CD4-positive, alpha-beta T cell treated with Interleukin-1 beta for 1 hour (primary cell): ENCODE measurements at places on chromosomes 13 and 19.

GRCh38 chr13:45479661-45480060 lies 14.9 kb downstream of the COG3 start:
- no peak for DNase-seq

DNA sequence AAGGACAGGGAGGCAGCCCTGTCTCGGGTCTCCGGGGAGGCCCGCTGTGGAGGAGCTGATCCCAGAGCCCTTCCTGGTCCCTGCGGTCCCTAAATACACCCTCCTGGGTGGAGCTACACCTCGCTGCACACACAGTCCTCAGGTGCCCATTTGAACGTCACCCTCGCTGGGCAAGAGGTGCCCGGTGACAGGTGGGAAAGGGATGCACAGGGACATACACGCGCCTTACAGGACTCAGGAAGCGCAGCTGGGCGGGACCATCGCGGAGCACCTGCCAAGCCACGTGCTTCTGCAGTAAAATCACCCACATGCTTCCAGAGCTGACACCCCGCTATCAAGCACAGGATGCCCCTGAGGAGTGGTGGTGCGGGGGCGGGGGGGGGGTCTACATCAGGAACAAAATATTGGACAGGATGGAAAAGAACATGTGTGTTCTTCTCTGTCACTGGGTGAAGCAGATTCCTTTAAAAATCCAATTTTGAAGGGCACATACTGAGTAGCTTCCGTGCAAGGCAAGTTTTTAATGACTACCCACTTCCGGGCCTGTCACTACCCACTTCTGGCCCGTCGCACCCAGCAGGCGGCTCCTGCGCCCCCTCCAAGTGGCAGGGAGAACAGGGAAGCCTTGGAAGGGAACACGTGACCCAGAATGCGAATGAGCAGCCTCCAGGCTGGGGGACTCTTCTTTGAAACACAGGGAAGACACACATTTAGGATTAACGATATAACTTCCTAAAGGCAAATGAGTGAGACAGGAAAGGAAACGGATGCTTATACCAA lies 78.9 kb downstream of the COL4A1 start:
- DNase-seq = no peak

GRCh38 chr19:5131031-5131505 lies 162.2 kb downstream of the KDM4B start:
- DNase-seq = peak; percentile 69

GRCh38 chr19:4870025-4870700 lies 2.7 kb upstream of the PLIN3 start:
- peak; percentile 68 for DNase-seq

GRCh38 chr13:48405875-48406274 lies 7.0 kb downstream of the LPAR6 start:
- DNase-seq = no peak

GRCh38 chr13:46296115-46296822 lies 84.5 kb downstream of the LRRC63 start:
- DNase-seq = no peak

- DNase-seq = no peak
Observed at GRCh38 chr13:40172149-40172591, 494.3 kb downstream of the FOXO1 start.

GRCh38 chr13:90763476-90764150 lies 583.9 kb upstream of the MIR17HG start:
- DNase-seq = no peak

- DNase-seq = no peak
Observed at GRCh38 chr13:31798189-31798588, 58.9 kb downstream of the RXFP2 start.

DNA sequence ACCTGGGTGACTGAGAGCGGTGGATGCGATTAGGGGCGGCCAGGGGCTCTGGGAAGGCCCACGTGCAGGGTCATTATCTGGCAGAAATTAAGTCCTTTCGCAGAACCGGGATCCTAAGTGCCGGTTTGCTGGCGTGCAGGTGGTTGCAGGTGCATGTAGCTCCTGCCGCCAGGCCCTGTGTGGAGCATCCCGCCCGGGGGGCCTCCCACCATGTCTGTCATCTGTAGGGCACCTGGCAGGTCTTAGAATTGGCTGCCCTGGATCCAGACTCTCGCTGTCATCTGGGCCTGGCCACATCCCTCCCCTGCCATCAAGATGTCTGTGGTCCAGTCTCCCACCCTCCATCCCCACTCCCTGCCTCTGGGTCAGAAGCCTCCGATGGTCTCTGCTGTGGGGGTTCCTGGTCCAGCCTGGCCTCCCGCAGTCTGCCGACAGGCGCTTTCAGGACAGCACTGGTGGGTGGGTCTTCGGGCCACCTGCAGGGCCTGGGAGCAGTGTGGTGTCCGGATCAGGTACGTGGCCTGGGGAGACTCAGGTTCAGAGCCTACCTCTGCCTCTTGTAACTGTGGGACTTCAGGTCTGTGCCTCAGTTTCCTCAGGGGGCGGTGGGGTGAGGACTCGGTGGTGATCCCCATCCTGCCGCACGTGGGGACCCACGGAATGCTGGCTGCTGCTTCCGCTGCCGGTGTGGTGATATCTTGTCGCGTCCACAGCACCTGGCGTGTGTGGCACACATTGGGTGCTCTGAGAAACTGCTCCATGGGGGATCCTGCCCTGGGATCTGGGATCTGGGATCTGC lies 5.4 kb downstream of the GNA11 start:
- no peak for DNase-seq

DNA sequence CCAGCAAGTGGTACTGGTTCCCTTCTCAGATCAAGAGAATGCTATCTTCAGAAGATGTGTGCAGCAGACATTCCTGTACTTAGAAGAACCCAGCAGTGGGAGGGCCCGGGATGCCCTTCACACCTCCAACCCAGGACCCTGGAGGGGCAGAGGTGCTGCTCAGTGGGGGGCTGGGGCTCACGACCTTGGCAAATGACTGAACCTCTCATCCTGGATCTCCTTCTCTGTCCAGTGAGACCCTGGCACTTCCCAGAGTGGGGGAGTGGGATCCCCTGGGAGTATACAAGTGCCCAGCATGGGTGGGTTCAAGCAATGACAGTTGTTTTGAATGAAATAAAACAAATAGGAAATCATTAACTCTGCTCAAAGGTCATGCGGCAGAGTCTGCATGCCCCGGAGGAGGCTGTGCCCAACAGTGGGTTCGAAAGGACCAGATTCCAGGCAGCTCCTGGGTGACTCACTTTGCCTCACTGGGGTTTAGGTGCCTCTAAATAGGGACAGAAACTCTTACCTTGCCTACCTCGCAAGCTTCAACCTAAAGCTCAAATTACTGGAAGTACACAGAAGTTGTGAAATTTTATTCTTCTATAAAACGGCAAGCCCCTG lies 26.9 kb downstream of the GGACT start:
- DNase-seq = no peak

GRCh38 chr13:95002126-95002525 lies 289.8 kb upstream of the SOX21 start:
- no peak for DNase-seq

GRCh38 chr19:51116736-51117286 lies 7.9 kb upstream of the SIGLEC9 start:
- no peak for DNase-seq

- no peak for DNase-seq
Observed at GRCh38 chr13:45658586-45659235, 43.2 kb upstream of the ERICH6B start.

DNA sequence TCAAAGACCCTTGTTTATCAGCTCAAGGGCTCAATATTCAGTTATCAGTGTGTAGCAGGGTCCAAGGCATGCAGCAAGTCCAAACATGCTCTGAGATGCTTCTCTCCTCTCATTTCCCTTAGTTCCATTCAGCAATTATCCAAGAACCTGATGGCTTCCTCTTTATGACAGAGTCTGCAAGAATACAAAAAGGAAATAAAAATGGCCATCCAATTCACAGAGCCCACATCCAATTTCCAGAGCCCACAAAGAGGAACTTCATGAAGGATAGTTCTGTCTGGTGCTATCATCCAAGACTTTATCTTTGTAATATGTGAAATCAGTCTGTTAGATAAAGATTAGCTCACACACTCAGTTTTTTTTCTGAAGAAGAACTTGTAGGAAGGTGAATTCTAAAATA lies 217.2 kb downstream of the LACC1 start:
- DNase-seq = no peak

- DNase-seq = no peak
Observed at GRCh38 chr19:3097442-3097871, 3.3 kb downstream of the GNA11 start.

DNA sequence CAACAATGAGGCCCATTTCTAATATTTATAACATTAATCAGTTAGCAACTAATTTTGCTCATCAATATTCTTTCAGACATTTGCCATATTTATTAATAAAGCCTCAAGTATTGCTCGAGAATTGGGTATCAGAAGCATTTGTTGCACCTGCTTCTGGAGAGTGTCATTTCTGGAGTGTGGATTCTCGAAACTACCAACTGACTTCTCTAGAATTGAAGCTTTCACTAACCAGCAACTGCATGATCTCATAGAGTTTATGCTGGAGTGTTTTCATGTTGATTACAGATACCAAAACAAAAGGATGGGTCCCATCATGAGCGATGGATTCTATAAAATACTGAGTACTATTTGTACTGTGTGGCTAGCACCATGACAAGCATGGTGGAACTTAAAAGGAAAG lies 121.0 kb upstream of the SLC7A1 start:
- no peak for DNase-seq

- no peak for DNase-seq
Observed at GRCh38 chr19:38953677-38954076, 21.9 kb downstream of the FBXO17 start.

- peak; percentile 47 for DNase-seq
Observed at GRCh38 chr13:30551189-30551588, 66.5 kb upstream of the USPL1 start.

- no peak for DNase-seq
Observed at GRCh38 chr13:76745261-76746200, 140.7 kb downstream of the KCTD12 start.

GRCh38 chr13:113591750-113592149 lies 7.2 kb downstream of the TFDP1 start:
- no peak for DNase-seq

GRCh38 chr13:78029901-78030300 lies 111.3 kb upstream of the EDNRB start:
- DNase-seq = no peak

- DNase-seq = no peak
Observed at GRCh38 chr19:54369082-54369687, 4.5 kb upstream of the LAIR1 start.

DNA sequence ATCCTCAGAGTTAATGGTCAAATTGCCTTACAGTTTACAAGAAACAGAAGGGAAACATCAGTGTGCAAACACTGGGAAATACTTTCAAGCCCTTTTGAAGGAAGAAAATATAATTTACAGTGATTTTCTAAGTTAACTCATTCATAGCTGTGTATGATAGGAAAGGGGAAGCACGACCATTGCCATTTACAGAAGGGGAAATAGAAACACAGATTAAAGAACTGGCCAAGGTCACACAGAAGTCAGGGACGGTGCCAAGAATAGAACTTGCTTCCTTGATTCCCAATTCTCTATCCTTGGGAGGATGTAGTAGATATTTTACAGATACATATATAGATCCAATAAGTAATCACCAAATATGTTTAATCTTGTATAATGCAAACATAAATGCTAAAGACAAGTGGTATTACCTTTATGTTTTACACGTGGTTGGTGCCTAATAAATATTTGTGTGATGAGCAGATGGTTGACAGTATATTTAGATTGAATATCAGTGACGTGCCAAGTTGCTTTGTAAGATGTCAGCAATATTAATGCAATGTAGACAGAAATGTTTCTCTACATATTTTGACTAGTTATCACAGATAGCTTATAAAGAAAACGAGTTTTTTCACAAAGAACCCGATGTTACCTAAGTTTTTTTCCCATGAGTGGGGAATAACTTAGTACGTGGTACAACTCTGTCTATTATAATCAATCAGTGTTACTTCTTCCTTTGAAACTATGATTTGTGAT lies 73.1 kb downstream of the FLT1 start:
- DNase-seq = no peak

- DNase-seq = no peak
Observed at GRCh38 chr13:73948848-73949529, 185.2 kb downstream of the KLF12 start.

- DNase-seq = no peak
Observed at GRCh38 chr13:24032252-24032651, 128.3 kb upstream of the SPATA13 start.

- no peak for DNase-seq
Observed at GRCh38 chr19:10471909-10472308, 31.2 kb downstream of the KEAP1 start.

- DNase-seq = no peak
Observed at GRCh38 chr19:54444737-54445136, 4.3 kb upstream of the LENG8 start.

- DNase-seq = no peak
Observed at GRCh38 chr13:110392510-110393240, 85.6 kb downstream of the COL4A2 start.

DNA sequence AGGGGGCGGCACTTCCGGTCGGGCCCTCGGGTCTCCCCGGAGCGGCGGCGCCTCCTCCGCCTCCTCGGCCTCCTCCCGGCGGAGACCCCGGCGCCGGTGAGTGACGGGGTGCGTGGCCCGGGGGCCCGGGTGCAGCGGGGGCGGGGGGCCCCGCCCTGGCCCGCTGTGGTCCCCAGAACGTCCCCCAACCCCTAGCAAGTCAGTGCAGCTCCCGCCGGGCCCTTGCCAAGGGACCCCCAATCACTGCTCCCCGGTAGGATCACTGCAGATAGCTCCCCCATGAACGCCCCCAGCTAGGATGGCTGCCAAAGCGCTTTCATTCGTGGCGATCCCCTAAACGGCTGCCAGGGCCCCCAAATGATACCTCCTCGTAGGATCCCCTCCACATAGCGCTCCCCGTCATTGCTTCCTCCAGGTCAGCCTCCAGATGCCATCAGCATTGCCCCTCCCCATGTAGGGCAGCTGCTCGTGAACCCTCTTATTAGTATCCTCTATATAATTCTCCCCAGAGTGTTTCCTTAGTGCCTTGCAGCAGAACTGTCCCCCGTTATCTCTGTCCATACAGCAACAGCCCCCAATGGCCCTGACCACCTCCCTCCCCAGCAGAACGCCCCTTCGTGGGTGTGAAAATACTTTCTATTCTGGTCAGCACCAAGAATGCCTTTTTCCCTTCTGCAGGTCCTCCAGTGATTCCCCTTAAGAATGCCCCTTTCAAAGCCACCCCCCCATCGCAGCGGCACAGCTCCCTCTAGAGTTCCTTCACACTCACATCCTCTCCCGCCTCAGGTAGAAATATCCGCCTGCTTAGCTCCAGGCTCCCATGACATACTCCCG lies at the start of gene ZNF865:
ZNF865 (plus strand) TSS at position 11 of the 834 bp plus-strand sequence. CDS start 7,972 bp downstream, outside the sequence.
- DNase-seq = peak; percentile 69

GRCh38 chr19:41428481-41428859 lies 1.3 kb upstream of the B3GNT8 start:
- DNase-seq = no peak
